ENCODE measurements at places on chromosomes 7 and 10.

DNA sequence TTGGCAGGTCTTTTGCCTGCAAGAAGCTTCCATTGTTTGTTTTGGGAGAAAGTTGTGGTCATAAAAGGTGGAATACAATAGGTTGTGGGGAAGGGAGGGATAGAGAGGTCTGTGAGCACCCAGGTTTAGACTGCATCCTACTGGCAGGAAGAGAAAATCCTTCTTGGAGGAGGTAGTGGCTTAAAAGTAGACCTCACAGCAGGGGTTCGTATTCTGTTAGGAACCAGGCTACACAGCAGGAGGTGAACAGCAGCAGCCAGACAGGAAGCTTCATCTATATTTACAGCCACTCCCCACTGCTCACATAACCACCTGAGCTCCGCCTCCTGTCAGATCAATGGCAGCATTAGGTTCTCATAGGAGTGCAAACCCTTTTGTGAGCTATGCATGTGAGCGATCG is 245.3 kb downstream of the NSUN6 start:
- DNase-seq = no peak

DNA sequence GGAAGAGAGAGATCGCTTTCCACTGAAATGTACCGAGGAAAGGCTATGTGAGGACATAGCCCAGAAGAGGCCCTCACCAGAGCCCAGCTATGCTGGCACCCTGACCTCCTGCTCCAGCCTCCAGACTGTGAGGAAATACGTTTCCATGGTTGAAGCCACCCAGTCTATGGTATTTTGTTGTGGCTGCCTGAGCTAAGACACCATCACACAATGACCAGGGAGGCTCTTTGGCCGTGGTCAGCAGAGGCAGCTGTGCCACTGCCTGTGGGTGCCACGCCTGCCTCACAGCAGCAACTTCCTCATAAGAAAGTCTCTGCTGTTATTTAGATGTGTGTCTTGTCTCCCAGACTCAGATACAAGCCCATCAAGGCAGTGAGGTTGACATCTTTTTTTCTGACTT is 182.7 kb upstream of the PLXNA4 start:
- no peak for DNase-seq

DNA sequence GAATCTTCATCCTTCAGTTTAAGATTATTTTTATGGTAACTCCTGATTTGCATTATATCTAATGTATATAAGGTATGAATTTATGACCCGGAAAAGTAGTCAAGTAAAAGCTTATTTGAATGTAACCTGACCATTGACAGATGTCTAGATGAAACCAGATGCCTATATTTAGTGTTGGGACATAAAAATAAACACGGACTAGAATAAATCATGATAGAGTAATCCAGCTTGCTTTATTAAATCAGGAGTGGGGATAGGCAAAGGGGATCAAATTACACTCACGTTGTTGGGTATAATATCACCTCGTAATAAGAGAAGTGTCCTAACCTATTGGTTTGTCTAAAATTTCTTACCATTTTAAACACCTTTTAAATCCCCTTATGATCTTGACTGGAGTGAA is 244.6 kb downstream of the AGMO start:
- DNase-seq = no peak

DNA sequence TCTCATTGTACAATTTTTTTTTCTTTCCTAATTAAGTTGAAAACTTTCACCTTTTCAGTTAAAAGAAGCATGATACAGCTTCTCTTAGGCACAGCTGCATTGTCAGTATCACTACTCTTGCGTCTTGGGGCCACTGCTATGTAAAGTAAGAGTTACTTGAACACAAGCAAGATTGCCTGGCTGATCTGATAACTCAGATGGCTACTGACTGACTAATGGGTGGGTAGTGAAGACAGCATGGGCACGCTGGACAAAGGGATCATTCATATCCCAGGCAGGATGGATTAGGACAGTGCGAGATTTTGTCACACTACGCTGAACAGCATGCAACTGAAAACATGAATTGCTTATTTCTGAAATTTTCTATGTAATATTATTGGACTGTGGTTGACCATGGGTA is 11.6 kb upstream of the ADAMTS14 start:
- DNase-seq = no peak

- no peak for DNase-seq
Measured at GRCh38 chr7:131995324-131995723, 438.9 kb upstream of the PODXL start.

GRCh38 chr7:92691578-92691977 is 101.4 kb upstream of the FAM133B start:
- DNase-seq = peak; percentile 69

DNA sequence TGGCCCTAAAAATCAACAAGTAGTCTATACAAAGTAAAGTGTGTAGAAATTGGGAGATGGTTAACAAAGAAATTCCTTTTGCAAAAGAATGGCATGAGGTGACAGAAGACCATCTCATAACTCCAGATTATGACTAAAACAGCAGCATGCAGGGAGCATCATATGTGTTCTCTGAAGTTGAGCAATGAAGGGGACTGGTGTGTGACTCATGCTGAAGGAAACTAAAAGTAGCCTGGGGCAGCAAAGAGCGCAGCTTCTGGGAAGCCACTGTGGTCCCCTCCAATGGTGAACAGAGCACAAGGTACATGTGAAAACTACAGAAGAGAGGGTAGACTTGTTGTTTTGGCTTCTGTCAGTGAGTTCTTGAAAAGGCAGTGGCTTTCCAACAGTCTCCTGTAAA is 133.4 kb downstream of the MACC1 start:
- DNase-seq = no peak

DNA sequence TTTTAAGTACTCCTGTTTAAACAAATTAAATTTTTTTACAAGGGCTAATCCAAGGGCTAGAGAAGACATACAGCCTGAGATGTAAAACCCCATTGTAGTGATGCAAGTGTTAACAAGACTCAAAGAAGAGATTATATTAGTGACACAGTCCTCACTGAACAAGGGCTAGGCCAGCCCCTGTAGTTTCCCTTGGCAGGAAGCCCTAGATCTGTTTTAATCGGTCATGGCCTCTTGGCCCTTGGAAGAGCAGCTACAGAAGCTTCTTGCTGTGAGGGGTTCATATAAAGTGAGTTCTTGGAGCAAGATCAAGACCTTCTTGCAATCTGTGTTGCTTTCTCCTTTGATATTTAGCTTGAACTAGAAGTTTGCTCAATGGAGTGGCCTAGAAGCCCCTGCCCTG is 1339.4 kb downstream of the XPNPEP1 start:
- DNase-seq = no peak

DNA sequence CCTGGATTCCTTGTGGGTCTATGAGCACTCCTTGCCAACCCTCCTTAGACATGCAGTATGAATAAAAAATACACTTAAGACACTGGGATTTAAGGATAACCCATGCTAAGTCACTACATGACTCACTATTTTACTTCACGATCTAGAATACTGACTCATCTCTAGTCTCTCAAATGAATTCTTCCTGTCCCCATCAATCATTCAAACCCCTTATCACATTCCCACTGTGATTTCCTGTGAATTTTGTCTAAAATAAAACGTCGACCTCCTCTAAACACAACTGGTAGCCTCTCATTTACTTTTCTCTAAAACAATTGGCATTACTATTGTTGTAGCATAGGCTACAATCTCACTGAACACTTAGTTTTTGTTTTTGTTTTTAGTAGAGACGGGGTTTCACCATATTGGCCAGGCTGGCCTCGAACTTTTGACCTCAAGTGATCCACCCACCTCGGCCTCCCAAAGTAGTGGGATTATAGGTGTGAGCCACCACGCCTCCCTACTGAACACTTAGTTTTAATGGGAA is 3.9 kb upstream of the IQUB start:
- DNase-seq = no peak

GRCh38 chr7:38506756-38507155 is 124.4 kb downstream of the AMPH start:
- no peak for DNase-seq

- no peak for DNase-seq
Measured at GRCh38 chr7:132337450-132338080, 238.7 kb downstream of the PLXNA4 start.

DNA sequence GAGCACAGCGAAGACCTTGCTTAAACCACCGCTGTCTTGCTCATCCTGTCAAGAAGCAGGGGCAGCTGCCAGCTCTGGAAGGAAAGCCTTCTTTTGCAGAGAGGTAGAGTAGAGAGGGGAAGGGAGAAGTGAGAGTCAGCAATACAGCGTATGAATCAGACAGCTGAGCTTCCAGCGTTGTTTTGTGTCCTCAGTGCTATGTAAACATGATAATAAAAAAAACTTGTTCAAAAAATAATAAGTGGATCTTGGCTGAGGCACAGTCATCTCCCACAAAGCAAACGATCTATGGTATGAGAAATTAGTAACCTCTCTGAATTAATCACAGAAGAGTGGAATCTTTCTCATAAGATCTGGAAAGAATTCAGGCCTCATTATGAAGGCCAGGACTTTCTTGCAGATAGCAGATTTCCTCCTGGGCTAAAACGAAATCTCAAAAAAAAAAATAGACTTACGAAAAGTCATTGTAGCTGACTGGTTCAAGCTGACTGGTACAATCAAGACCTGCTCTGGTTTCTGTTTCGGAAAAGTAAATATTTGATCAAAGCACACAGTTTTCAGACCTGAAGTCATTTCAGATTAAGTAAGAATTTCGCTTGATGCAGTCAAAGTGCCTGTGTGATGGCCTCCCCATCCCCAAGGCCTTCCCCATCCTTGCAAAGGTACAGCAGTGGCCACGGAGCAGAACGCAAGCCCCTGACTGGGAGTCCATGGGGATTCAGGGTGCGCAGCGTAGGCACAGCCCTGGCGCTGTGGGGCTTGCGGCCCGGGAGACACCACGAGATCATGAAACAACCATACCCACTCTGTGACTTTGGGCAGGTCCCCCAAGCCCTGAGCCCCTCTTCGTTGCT is 29.4 kb downstream of the CHST15 start:
- no peak for DNase-seq

All from CD4-positive, alpha-beta T cell treated with Interleukin-21 for 1 hour (primary cell).